NCI-H510A treated with DMSO at 0.1 percent for 48 hours (cell line): ENCODE measurements at places on chromosomes 5 and 9.

- no peak for DNase-seq
Observed at GRCh38 chr9:131720330-131720729, 19.5 kb downstream of the RAPGEF1 start.

DNA sequence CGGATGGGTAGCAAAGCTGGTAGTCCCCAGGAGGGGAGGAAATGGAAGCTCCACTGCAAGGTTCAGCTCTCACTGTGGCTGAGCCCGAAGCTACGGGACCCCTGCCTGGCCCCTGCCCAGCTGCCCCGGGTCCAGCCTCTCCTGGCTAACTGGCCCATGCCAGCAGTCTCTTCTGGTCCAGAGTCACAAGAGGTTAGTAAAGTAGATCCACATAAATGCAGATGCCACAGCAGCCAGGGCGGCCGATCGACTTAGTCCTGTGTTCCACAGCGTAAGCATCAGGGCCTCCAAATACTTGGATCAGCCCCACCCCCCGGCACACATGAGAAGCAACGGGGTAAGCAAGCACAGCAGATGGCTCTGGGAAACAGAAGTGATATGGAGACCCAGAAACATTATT is 42.1 kb downstream of the MRPL36 start:
- no peak for DNase-seq

DNA sequence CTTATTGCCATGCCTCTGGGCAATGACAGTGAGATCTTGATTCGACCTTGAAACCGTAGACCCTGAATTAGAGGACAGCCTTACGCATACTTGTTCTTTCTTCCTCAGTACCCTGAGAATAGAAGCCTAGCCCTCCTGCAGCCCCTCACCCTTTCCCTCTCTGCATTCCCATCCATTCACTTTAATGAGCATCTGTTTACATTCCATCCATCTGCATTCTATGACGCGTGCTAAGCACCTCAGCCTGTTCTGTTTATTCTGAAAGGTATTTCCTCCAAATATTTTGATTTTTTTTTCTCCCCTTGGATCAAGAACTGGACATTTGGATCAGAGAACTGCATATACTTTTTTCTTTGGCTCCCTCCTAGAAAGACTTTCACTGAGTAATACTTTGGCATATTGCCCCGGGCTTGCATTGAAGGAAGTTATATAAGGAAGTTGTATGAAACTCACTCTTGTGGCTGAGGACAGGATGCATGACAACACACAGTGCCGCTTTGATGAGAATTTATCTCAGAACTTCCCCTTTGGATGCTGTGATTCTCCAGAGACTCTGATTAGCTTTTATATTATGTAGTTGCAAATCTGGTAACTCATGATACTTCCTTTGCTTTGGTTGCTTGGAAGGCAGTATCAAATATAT is 15.7 kb downstream of the TMEM8B start:
- no peak for DNase-seq

DNA sequence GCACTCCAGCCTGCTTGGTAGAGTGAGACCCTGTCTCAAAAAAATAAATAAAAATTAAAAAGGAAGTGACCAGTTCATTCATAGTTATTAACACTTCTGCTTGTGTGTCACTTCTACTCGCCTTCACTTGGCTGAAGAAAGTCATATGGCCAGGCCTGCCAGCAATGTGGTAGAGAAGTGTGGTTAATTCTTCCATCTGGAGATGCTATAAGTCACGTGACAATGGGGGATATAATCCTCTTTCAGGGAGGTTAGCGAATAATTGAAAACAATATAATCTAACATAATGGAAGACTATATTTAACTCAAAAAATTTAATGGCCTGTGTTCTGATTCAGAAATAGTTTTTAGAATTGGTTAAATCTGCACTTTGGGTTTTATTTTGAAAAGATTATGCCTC is 305.6 kb downstream of the DOCK8 start:
- no peak for DNase-seq

DNA sequence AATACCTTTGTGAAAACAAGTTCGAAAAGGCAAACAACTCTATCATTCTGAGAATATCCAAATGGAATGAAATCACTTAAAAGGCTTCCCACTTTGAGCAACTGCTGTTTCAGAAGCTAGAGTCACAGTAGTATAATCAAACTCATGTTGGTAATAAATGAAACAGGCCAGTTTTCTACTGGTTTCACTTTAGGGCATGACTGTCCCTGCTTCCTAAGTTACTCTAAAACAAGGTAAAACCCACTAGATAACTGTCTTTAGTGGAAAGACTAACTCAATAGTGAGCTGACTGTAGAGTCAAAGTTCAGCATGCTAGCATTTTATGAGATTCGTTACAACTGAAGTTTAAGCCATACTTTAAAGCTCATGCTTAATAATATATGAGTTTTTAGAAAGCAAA is 6.0 kb downstream of the CDC26 start:
- DNase-seq, result no peak

DNA sequence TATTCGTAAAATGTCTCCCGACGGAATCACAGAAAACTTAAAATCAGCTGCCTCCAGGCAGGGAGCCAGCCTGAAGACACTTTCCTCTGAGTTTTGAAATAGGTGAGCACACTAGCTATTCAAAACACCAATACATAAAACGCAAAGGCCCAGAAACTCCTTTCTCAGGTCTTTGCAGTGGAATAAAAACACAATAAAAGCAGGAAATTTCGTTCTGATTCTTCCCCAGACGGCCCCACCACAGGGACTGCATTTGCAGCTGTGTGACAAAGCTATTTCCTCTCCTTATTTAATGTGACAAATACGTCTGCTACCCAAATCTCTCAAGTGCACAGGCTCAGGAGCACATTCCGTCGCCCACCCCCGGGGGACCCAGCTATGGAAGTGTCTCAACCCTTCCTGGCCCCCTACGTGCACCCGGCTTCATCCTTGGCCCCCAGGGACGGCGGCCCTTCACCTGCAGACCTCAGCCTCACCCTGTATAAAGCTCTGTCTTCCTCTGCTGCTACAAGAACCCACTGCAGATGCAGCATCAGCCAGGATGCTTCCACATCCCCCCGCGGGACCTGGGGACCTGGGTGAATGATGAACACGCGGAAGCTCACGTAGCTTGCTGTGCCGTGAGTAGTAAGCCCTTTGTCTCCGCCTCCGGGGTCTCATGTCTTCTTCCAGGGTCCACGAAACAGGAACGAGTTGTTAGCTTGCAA is 24.9 kb downstream of the AHRR start:
- no peak for DNase-seq

- DNase-seq, result no peak
Observed at GRCh38 chr9:137371946-137372651, 50.9 kb downstream of the EXD3 start.

DNA sequence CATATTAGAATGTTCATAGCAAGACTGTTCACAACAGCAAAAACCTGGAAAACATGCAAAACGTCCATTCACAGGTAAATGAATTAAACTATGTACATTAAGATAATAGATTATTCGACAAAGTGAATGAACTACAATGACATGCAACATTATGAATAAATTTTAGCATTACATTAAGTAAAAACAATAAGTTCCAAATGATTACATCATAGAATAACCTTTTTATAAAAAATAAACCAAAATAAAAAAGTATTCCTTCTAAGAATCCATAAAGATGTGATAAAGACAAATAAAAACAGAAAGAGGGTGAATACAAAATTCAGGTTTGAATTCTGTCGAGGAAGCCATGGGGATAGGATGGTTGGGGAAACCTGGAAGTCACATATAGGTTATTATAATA is 57.3 kb downstream of the STRBP start:
- DNase-seq, result no peak

GRCh38 chr9:12712532-12712931 is 19.3 kb downstream of the TYRP1 start:
- DNase-seq, result no peak

GRCh38 chr9:96449523-96449844 is 485 bp upstream of the HABP4 start:
- DNase-seq, result no peak

DNA sequence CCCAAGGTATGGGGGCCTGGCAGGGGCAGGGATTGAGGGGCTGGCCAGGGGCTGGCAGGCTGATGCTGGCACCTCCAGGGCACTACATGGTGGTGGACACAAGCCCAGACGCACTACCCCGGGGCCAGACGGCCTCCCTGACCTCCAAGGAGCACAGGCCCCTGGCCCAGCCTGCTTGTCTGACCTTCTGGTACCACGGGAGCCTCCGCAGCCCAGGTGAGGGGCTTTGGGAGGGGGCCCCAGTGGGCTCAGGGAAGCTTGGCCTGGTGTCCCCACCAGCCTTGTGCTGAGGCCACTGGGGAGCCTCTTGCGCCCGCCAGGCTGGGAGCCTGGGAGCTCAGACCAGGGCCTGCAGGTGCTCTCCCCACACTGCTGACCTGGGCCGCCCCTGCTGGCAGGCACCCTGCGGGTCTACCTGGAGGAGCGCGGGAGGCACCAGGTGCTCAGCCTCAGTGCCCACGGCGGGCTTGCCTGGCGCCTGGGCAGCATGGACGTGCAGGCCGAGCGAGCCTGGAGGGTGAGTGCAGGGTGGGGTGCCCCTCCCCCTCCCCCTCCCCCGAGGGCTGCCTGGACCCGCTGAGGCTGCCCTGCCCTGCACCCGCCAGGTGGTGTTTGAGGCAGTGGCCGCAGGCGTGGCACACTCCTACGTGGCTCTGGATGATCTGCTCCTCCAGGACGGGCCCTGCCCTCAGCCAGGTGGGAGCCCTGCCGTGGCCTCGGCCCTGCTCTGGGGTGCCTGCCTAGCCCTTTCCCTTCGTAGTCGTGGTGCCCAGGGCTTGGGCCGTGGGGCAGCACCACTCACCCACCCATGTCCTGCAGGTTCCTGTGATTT is 5.7 kb downstream of the MAMDC4 start:
- DNase-seq, result no peak

- DNase-seq, result no peak
Observed at GRCh38 chr5:156446526-156446925, 119.6 kb downstream of the SGCD start.

DNA sequence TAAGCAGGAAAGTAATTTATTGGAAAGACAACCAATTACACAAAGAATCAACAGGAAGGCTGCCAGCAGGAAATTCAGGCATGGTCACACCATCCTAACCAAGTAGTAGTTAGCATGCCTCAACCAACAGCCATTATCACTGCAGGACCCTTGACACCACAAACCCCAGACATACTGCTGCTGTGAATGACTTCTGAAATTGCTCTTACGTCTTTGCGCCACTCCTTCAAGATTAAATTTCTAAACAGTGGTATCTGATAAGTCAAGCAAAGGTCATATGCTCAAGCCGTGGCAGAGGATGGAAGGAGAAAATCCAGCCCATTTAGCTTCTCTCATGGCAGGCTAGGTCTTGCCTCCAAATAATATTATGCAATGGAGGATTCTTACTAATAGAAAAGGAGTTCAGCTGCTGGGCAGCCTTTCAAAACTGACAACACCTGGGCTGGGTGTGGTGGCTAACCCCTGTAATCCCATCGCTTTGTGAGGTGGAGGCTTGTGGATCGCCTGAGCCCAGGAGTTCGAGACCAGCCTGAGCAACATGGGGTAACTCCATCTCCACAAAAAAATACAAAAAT is 5.0 kb upstream of the PTGER4 start:
- no peak for DNase-seq

DNA sequence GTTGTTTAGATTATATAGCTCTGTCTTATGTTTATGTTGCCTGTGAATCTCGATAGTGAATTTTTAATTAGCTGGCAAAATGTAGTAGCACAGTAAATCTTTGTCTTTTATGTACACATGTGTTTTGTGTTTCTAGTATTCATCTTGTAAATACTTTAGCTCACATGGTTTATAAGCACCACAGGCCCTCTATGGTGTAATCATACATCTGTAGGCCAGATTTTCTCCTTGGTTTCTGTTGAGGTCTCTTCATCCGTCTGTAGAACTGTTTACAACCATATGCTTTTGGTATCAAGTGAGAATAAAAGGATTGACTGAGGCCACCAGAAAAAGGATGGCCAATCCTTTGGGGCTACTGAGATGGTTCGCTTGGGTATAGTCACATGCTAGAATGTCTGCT is 45.0 kb downstream of the PRR16 start:
- DNase-seq, result no peak

DNA sequence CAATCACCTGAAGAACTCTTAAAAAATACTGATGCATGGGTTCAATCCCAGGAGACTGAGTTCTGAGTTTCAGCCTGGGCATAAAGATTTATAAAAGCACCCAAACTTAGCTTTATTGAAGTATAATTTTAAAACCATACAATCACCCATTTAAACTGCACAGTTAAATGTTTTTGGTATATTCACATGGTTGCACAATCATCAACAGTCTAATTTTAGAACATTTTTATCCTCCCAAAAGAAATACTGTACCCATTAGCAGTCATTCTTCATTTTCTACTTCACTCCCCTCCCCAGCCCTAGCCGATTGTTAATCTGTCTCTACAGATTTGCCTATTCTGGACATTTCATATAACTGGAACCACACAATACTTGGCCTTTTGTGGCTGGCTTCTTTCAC is 141.7 kb downstream of the ARSB start:
- no peak for DNase-seq

DNA sequence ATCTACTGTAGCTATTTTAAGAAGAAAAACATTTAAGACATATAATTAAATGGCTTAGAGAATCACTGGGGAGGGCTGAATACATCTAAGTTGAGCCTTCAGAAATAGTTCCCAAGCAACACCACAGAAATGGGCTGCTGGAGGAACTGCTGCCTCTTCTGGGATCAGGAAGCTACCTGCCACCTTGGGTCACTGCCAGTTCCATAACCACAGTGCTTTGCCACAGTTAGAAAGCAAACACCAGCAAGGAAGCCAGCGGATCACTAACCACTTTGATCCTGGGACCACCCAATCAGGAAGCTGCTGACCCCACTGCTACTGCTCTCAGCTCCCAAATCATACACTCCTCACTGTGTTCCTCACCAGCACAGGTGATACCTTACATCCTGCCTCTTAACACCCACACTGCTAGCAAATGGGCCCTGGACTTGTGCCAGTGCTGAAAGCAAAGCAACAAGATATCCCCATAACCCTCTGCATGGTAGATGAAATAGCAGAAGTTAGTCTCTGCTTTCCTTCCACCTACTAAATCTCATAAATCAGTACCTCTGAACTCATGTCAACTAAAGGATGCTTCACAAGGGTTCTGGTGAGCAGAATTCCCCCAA is 346.9 kb downstream of the DEPDC1B start:
- DNase-seq, result peak; percentile 4

- no peak for DNase-seq
Observed at GRCh38 chr9:3888497-3888858, 362.7 kb upstream of the RFX3 start.

DNA sequence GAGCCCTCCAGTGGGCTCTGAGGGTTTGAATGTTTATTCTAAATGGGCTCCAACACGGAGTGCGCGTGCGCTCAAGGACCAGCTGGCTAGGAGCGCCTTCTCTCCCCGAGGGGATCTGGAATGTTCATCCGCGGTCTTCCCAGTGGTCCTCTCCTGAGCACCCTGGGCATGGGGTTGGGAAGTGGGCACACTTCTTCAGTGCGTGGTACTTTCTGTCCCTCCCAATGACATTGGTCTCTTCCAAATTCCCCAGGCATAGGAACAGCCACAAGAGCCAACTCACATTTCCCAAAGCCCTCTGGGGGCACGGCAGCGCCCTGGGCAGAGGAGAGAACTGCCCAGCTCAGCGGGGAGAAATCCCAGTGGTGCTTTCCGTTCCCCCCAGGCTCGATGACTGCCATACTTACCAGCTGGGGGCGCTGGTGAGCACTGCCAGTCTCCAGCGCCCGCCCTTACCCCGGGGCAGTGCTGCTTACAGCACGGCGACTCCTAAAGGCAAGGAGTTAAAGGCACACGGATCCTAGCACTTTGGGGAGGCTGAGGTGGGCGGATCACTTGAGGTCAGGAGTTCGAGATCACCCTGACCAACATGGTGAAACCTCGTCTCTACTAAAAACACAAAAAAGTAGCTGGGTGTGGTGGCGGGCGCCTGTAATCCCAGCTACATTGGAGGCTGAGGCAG is 29.9 kb upstream of the OBP2B start:
- DNase-seq, result no peak

- no peak for DNase-seq
Observed at GRCh38 chr5:96675882-96676281, 13.7 kb downstream of the CAST start.
